ENCODE measurements at places on chromosomes 6 and 20.

DNA sequence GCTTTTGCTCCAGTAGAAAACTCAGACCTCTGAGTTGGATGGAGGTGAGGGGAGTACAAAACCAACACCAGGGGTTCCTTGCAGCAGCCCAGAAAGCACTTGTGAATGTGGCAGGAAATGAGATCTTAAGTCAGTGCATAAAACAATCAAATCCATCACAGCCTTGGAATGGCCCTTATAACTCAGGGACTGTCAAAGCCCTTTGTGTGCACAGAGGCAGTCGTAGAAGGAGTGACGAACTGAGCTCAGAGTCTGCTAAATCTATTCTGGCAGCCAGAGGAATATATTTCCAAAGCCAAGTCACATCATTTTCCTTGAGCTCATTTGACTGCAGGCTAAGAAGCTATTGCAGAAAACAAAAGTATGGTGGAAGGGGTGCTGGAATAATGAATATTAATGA, 676.6 kb downstream of the DHX35 start:
- no peak for DNase-seq

- no peak for DNase-seq
Observed at GRCh38 chr20:51768759-51769517, 748 bp upstream of the ATP9A start.

DNA sequence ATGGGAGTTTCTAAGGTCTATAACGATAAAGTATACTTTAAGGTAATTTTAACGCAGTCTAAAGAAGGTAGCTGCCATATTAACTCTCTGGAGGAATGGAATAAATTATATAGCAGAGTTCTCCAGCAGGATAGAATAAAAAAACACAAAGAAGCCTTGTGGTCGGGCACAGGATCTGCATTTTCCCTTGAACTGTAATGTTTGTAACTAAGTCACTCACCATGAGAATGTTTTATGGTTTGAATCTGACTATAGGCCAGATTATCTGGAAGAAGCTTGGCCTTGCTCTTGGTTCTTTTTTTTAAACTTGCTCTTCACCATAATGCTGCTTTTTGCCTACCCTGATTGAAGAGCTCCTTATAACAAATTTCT, 238.8 kb upstream of the NOX3 start:
- DNase-seq: no peak

GRCh38 chr20:47191074-47191673, 165.3 kb downstream of the ZMYND8 start:
- DNase-seq: no peak

DNA sequence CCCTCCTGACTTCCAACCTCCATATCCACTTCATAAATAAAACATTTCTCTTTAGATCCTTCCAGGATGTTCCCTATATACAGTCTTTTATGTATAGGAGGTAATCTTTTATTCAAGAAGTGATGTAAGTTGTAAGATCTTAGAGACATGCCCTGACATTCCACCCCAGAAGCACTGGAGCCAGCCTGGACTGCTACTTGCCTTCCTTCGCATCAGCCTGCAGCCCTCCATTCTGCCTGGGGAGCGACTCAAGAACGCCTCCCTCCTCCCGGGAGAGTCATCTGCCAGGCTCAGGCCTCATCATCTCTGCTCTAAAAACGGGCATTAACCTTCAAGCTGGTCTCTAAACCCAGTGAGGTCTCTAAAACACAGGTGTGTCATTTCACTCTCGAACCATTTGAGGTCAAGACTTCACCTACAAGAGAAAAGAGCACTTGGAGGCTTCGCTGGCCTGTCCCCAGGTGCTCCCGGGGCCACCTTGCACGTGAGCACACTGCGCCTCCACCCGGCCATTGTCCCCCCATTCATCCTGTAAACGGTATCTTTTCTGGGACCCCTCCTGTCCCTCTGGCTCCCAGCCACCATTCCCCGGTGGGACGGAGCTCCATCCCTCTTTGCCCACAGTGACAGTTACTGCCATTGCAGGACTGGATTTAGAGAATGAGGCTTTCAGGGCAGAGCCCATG, 107.5 kb upstream of the PDE10A start:
- DNase-seq: no peak

DNA sequence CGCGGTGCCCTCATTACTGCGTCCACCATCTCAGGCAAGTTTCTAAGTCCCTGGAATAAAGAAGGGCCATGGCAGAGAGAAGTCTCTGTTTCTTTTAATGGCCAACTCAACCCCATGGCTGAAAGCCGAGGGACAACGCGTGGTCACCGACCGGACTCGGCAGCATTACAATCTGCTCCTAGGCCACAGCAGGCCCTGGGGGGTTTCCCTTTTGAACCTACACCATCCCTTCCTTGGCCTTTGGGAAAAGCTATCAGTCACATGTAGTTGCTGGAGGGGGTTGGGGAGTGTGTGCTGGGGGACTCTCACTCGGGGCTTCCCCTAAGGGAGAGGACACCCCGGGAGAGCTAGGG, 11.1 kb upstream of the FAM83C start:
- DNase-seq: no peak

DNA sequence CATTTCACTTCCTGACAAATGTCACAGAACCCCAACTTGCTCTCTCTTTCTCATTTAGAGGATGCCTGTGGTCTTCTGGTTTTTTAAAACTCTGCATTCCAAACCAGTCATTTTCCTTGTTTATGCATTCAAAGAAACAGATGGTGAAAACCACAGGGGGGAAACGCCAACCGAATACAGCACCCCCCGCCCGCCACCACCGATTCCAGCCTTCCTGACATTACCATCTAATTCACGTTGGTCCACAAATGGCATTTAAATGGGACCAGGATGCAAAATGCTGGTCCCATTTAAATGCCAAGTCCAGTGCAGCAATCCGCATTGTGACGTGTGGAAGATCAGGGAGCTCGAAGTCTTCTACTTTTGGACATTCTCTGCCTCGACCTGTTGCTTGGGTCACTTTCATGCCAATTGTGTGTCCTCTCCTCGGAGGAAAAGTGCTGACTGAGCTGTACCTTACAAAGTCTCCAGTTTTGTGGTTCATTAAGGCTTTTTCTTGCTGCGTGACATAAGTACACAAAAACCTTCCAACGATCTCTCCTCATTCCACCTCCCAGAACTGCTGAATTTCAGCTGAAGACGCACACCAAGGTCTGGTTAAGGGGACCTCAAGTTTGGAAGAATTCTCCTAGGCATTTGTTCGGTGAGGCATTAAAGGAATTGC, 35.8 kb downstream of the NEDD9 start:
- no peak for DNase-seq

GRCh38 chr6:166318227-166318626, 10.0 kb upstream of the PRR18 start:
- DNase-seq: no peak

DNA sequence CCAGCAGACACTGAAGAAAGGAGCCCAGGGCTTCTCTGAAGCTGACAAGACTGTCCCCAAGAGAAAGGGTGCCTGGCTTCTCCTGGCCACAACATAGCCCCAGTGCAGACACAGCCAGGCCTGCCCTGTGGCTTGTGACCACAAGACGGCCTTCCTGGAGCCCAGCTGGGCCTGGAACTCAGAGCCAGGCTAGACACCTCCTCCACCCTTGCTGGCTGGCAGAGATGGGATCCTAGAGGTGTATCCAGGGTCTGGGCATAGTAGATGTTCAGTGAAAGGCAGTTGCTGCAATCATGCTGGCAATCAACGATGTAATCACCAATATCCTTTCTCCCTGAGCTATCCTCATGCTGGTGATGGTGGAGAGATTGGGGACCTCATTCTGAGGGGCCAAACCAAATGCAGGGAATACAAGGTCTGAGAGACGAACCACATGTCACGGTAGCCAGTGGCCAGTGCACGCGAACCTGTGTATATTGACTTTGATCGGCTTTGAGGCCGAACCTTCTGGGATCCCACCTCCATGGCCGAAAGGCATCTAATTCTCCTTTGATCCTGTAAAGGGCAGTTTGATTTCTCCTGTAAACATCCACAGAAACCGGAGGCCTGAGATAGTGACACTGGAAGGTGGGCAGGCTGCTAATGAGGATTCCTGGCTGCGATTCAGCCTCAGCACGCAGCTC, 115.2 kb downstream of the PSMB1 start:
- DNase-seq: no peak

All from activated CD4-positive, alpha-beta T cell treated with anti-CD3 and anti-CD28 coated beads, Interleukin-2, amount 50 U/mL, for 4 hours (primary cell).